ENCODE measurements at places on chromosomes 11 and 22.

DNA sequence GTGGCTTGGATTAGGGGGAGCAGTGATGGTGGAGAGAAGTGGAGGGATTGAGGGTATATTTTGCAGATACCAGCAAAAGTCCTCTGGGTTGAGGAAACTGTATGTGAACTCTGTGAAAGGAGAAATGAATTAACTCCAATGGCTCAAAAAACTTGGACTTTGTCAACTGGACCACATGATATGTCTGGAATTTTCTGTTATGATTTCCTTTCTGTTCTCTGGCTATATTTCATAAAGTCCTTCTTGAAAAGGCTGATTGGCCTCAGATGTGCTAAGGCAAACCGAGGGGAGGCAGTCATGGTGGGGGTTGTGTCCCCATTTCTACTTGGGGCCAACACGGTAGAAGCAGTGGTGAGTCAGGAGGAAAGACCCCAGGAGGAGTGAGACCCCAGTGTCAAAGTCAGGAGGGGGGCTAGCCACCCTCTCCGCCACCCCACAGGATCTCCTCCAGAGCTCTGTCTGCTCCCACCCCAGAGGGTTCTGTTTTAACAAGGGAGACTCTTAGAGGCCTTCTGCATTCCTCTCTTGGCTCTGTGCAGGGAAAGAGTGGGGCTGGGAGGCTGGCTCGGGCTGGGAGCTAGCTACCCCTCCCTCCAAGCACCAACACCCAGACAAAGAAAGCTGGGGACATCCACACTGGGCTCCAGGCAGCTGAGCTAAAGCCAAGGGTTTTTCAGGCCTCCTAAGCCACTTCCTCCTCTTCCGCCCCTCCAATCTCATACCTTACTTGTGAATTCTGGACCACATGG is 13.8 kb downstream of the CHRDL2 start:
- no peak for DNase-seq

DNA sequence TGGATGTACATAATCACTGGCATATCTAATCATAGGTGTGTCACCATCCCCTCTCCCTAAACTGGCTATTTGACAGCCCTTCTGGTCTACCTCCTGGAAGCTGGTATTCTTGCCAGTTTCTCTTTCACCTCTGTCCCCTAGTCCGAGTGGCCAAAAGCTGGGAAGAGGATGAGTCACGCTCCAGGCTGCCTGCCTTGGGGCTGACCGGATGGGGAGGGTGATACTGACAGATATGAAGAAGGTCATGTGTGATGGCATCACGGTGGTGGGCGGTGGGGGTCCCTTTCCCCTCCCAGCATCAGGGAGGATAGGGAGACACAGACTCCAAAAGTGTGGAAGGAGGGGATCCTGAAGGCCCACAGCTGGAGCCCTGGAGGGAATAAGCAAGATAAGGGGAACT is 4.8 kb downstream of the OAF start:
- DNase-seq, result no peak

GRCh38 chr11:109112261-109112660 is 309.7 kb upstream of the C11orf87 start:
- DNase-seq, result no peak

DNA sequence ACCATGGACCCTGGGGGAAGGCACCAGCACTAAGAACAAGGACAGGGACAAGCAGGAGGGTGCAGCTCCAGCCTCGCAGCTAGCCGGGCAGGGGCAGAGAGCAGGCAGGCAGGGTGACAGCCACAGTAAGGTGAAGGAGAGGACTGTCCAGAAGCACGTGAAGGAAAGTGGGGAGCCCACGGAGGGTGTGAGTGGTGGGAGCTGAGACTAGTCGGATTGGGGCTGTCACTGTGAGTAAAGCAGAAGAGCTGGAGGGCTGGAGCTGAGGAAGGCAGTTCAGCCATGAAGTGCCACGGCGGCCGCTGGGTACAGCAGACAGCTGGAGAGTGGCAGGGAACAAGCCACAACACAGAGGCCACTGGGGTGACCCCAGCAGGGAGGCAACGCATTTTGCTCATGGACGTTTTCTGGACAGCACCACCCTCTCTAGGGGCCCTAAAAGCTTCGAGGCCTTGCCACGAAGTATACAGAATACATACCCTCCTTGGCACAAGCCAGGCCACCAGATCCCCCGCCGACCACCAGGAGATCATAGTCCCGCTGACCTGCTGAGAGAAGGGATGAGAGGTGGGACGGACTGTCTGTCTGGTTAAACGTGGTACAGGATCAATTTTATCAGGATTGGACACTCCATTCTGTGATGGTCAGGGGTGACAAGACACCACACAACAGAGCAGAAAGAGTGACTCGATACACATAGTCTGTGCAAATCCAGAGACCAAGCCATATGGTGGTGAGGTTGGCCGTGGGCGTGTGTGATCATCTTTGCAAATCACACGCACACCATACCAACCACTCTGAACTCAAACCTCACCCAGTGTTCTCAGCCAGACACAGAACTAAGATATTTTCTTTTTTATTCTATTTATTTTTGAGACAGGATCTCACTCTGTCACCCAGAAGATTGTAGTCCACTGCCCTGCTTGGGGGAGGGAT is 10.8 kb upstream of the COMT start:
- no peak for DNase-seq

GRCh38 chr11:47979378-47980087 is 826 bp upstream of the PTPRJ start:
- no peak for DNase-seq

DNA sequence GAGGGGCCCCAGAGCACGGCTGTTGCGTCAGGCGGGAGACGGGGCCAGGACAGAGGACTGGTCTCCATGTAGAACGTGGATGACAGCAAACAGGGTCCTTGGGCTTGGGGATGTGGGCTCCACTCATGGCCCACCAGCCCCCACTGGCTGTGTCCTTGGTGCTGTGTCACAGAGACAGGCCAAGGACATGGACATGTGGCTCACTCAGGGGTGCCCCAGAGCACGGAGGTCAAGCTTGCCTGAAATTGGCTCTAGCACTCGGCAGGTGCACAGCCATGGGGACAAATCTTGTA is 14.4 kb downstream of the FADS2 start:
- DNase-seq, result no peak

DNA sequence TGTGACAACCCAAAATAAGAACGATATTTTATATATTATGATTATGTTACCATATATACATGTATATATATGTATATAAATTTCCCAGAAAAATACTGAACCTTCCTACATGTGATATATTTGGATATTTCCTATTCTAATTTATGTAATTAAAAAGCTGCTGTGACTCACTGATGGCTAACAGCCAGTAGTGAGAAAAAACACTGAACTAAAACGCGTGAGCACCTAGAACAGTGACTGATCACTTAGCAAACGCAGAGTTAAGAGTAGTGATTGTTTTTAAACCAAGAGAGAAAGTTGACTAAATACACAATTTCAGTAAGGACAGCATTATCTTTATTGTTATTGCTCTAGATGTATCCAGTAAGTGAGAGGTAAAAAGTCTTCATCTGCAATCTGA is 213.8 kb downstream of the TMEM135 start:
- DNase-seq, result no peak

GRCh38 chr11:16410479-16410878 is 54.1 kb upstream of the SOX6 start:
- no peak for DNase-seq

- DNase-seq, result peak; percentile 37
Measured at GRCh38 chr11:69918938-69919650, 99.9 kb upstream of the FGF3 start.

DNA sequence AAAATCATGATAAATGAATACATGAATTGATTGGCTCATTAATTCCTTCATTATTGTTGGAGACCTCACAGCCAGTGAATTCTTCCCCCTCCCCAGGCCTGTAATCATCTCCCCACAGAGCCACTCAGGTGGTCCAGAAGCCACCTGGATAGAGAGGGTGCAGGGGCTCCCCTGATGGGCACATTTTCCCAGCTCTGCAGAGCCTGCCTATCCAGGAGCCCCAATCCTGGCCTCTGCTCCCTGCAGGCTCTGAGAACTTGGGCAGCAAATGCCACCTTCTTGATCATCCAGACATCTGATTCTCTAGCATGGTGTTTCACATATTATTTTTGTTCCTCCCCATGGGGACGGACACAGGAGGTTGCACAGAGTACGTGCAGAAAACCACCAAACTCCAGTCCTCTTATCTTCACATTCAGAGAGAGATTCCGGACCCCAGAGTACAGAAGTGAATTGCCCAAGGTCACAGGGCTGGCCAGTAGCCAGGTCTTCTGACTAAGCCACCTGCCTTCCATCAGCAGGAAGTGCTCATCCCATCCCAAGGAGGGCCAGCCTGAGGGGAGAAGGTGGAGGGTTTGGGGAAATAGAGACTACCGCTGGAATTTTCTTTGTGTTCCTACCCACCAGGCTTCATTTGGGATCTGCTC is 348.0 kb downstream of the BUD13 start:
- DNase-seq, result no peak

DNA sequence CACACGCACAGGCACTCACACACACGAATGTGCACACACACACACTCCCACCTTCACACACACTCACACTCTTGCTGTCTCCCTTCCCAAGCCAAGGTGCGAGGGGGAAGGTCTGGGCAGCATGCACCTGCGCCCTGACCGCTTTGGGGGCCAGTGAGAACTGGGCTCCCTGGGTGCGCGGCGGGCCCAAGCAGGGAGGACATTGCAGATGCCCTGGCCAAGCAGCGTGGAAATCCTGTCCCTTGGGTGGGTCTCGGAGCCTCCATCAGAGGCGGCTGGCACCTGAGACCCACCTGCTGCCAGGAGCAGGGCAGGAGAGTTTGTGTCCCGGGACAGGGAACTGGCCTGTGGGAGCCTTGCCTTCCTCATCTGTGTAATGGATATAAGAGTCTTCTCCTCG is 3.3 kb downstream of the CD81 start:
- DNase-seq, result no peak

DNA sequence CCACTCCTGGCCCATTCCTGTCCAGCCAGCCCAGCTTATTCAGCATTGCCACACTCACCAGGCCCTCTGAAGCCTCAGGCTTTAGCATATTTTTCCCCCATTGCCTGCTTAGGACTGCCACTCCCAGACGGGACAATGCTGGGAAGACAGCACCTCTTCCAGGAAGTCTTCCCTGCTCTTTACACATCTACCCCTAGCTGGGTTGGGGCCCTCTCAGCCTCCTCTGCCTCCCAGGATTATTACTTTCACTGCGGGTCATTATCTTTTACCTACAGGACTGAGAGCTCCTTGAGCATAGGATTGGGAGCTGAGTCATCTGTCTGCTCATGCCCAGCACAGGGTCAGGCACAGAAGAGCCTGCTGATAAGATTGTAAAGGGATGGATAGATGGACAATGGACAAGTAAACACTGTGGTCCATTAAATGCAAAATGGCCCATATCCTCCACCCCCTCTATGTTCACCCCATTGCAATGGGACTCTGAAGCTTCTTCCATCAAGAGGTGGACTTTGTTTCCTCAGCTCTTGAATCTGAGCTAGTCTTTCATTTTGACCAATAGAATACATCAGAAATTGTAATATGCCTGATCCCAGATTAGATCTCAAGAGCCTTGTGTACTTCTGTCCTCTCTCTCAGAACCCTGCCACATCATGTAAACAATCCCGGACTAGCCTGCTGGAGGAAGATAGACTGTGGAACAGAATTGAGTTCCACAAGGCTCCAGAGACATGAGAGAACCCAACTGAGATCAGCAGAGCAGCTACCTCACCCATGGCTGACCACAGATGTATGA is 32.0 kb upstream of the LRRC32 start:
- no peak for DNase-seq
